ENCODE measurements at places on chromosomes 12 and 14.

- no peak for DNase-seq
Observed at GRCh38 chr14:71907793-71908515, 24.3 kb upstream of the RGS6 start.

DNA sequence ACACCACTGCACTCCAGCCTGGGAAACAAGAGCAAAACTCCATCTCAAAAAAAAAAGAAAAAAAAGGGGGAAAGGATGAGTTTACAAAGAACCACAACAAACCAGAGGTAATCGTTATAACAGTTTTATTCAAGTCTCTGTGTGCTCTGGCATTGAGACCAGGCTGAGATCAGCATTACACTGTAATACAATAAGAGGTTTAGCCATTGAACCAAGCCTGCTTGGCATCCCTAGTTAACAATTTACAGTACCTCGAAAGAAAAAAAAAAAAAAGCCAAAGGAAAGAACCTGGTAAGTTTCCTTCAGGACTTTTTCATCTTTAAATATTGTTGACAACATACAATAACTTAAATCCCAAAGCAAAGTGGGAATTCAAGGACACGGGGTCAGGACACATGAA is 80.7 kb downstream of the TTC9 start:
- DNase-seq, result no peak

GRCh38 chr14:88184956-88185355 is 138.1 kb downstream of the KCNK10 start:
- no peak for DNase-seq

- DNase-seq, result no peak
Observed at GRCh38 chr12:14803830-14804160, 325 bp downstream of the C12orf60 start.

GRCh38 chr14:36383767-36384431 is 63.5 kb upstream of the MBIP start:
- DNase-seq, result peak; percentile 19

DNA sequence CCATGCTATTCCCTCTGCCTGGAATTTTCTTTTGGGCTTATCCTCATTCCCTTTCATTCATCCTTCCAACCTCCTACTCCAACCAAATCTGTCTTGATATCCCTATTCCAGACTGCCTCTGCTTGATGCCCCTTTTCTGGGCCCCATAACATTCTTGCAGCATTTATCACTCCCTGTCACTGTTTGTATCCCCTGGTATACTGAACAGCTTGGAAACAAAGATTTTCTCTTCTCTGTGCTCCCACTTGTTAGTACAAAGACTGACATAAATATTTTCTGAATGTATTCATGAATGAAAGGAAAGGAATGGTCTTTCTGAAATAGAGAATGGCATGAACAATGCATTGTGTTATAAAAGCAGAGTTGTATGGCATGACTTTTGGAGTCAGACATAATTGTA is 7.5 kb downstream of the IRAK4 start:
- no peak for DNase-seq

- no peak for DNase-seq
Observed at GRCh38 chr14:29078810-29079522, 312.4 kb downstream of the FOXG1 start.

GRCh38 chr12:2083561-2083960 is 30.8 kb downstream of the CACNA1C start:
- no peak for DNase-seq

DNA sequence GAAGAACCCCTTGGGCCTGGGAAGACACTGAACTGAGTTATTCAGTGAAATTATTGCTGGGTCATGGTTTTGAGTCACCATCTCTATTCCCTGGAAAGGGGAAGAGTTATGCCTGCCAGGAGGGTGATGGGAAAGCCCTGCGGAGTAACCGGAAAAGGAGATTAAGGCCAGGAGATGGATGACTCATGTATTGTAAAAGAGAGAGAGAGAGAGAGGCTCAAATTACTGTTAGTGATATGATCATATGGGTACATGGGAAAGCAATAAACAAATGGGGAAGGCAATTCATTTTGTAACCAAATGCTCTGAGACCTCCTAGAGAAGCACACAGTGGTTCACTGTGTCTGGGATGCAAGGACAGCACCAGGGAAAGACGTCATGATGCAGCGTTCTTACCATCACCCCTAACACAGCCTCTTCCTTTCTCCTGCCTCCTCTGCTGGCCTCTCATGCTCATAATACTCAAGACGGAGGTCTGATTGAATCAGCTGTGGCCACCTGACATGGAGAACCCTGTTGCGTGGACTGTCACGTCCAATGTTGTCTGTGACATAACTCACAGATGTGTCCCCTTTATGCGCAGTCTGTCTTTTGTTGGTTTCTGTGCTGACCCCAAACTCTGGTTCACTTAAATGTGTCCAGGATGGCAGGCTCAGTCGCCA is 243.7 kb downstream of the TMEM132D start:
- DNase-seq, result peak; percentile 62

DNA sequence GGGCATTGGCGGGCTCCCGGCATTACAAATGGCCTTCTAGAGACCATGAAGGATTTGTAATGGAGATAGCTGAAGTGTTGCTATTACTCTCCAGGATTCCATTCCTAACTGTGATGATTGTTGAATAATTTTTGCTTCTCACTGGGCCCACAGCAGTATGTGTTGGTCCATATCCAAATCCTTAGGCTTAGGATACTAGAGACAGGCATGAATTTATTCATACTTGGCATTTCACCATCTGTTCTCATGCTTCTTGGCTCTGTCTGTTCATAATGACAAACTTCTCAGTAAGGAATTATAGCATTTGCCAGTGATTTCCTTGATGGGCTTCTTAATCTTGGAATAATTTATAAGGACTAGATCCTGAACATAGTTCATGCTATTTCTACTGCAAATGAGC is 832.9 kb downstream of the C12orf50 start:
- DNase-seq, result no peak

GRCh38 chr12:65465766-65466547 is 187.5 kb downstream of the MSRB3 start:
- DNase-seq, result no peak

DNA sequence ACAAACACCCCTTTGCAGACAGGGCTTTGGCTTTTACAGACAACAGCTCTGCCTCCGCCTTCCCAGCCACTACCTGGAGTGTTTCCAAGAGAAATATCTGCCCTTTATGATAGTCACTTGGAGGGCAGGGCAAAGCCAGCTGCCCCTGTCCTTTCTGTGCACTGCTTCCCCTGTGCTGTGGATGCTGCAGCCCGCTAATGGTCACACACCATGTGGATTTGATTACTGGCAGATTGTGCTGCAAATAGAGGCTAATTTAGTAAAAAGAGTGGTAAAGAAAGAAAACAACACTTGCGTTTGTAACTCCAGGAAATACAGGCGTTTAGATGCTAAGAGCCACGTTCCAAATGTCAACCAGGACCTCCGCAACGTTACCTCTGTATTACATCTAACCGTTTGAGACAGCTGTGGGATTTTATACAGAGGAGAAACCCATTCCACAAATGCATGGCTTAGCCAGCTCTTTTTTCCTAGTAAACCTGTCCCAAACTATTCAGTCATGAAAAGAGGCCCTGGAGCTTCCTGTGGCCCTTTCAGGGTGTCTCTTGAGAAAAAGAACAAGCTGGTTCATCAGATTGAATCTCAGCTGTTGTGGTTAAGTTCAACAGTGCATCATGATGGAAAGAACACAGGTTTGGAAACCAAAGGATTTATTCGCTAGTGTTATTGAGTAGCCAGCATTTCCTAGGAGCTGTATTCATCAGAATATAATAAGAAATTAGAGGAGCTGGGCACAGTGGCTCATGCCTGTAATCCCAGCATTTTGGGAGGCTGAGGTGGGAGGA is 30.1 kb upstream of the PWP1 start:
- no peak for DNase-seq

DNA sequence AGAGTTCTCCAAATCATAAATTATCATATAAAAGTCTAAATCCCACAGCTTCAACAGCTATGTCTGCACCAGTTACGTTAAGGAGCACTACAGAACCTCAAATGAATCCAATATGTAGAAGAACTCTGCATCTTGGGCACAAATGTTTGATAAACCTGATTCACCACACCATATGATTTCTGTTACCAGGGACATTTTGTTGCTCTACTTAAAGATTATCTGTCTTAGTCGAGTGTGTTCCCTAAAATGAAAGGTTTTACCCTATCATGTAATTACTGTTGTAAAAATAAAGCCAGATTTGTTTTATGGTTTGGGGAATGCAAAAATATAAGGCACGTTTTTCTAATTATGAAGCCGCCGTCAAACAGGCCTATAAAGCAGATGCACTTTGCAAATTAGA is 363.1 kb downstream of the EGLN3 start:
- no peak for DNase-seq

DNA sequence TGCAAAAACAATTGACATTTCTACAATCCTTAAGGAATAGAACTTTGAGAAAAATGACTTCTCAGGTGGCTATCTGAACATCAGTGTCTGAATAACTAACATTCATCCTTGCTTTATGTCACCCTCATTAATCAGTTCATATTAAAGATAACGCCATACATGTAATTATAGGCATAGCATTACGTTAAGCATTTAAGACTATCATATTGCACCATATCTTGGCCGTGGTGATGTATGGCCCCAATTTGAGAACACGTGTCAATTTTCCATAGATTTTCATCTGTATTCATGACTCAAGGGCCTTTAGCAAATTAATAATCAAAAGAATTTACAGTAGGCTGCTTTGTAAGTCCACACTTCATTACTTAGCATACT is 81.6 kb downstream of the SPTSSA start:
- DNase-seq, result no peak

DNA sequence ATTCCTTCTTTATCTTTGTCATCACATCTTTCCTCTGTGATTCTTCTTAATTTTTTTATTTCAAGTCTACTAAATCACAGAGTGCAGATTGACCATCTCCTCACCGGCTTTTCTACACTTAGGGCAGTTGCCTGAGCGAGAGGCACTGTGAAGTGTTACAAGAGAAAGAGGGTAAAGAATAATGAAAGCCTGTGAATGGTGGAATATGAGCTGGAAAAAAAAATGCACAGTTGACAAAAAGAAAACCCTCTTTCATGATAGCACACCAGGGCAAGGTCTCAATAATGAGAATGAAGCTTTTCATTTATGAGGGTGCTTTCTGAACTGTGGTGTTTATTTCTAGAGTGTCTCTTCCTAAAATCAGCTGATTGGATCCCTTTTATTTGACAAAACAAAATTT is 106.2 kb upstream of the PDE3A start:
- DNase-seq, result no peak

DNA sequence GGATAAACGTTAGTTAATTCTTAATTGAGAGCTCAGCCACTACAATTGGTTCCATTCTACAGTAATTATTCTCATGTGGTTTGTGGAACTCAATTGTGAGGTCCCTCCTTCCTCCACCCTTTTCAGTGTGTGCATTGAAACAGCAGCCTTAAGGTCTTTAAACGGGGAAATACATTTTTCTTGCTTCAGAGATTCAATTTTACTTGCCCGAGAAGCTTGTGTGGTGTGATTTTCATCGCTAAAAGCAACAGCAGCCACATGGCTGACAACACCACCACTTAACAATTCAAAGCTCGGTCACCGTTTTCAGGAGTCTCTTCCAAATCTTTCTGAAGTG is 733 bp upstream of the PPFIBP1 start:
- DNase-seq, result no peak

- no peak for DNase-seq
Observed at GRCh38 chr14:83282706-83283105, 1749.1 kb upstream of the SEL1L start.
